ENCODE measurements at places on chromosomes 1 and 21. TPM values are rescaled to one million over a fixed set of nuclear protein-coding genes. Genes with fewer than 3 reads are reported as not detected.

Gene ATAD3C
- total RNA-seq = 0.05 TPM

Gene LYPD8
- total RNA-seq = not detected

Gene HHIPL2
- 24.7 TPM for total RNA-seq

Gene RNU1-1
- total RNA-seq = under 0.01 TPM

Gene AMY1C
- not detected for total RNA-seq
